ENCODE measurements at places on chromosomes 12 and 14. TPM values are rescaled to one million over a fixed set of nuclear protein-coding genes. Genes with fewer than 3 reads are reported as not detected.

The LBHD2 gene
- polyA plus RNA-seq, result not detected

The FRS2 gene
- polyA plus RNA-seq, result 30.9 TPM

The SMCO2 gene
- polyA plus RNA-seq, result 0.25 TPM

The SERPINA5 gene
- polyA plus RNA-seq, result 5.3 TPM

The PLEKHG7 gene
- 0.54 TPM for polyA plus RNA-seq

The C12orf54 gene
- not detected for polyA plus RNA-seq

The UNG gene
- polyA plus RNA-seq, result 36.5 TPM

The TBC1D30 gene
- 14.3 TPM for polyA plus RNA-seq

The IKBIP gene
- 10.8 TPM for polyA plus RNA-seq

The C12orf50 gene
- polyA plus RNA-seq, result 0.04 TPM

The LYZ gene
- polyA plus RNA-seq, result 128 TPM

The KCNC2 gene
- 0.42 TPM for polyA plus RNA-seq

The ETFBKMT gene
- polyA plus RNA-seq, result 4.1 TPM

The C12orf75 gene
- polyA plus RNA-seq, result 31.2 TPM

The RTN1 gene
- 45.0 TPM for polyA plus RNA-seq

The CLEC1A gene
- 2.5 TPM for polyA plus RNA-seq

The DLGAP5 gene
- 11.6 TPM for polyA plus RNA-seq

The B4GALNT1 gene
- 2.4 TPM for polyA plus RNA-seq

The GYS2 gene
- polyA plus RNA-seq, result 0.03 TPM

The NINJ2 gene
- polyA plus RNA-seq, result 2.8 TPM

The RDH11 gene
- polyA plus RNA-seq, result 44.0 TPM

The PDZRN4 gene
- polyA plus RNA-seq, result 3.2 TPM

The PLEKHD1 gene
- polyA plus RNA-seq, result 0.03 TPM

The P3H3 gene
- polyA plus RNA-seq, result 15.6 TPM

The SYT1 gene
- 12.6 TPM for polyA plus RNA-seq

The CAPS2 gene
- 3.1 TPM for polyA plus RNA-seq

The HNF1A gene
- polyA plus RNA-seq, result 55.5 TPM

The ADCK1 gene
- polyA plus RNA-seq, result 8.5 TPM

The GCH1 gene
- 27.5 TPM for polyA plus RNA-seq

The RERG gene
- polyA plus RNA-seq, result 6.8 TPM

The RBP5 gene
- polyA plus RNA-seq, result 25.7 TPM

The PPP4R4 gene
- 0.16 TPM for polyA plus RNA-seq

The RIPK3 gene
- polyA plus RNA-seq, result 14.8 TPM

The G2E3 gene
- 16.0 TPM for polyA plus RNA-seq

The AMHR2 gene
- 8.8 TPM for polyA plus RNA-seq

The LRP1-AS gene
- polyA plus RNA-seq, result 1.7 TPM

The SAMD4A gene
- polyA plus RNA-seq, result 17.7 TPM

The CLEC2B gene
- polyA plus RNA-seq, result 5.2 TPM

The RTL1 gene
- 0.16 TPM for polyA plus RNA-seq

The KRT6C gene
- polyA plus RNA-seq, result not detected

The CLEC4D gene
- 0.03 TPM for polyA plus RNA-seq

The TSPAN8 gene
- polyA plus RNA-seq, result 595 TPM
